ENCODE measurements at places on chromosomes 7 and 10. TPM values are rescaled to one million over a fixed set of nuclear protein-coding genes. Genes with fewer than 3 reads are reported as not detected.
A peak's percentile ranks its signal among the peaks of the same experiment; 100 is the strongest.

DNA sequence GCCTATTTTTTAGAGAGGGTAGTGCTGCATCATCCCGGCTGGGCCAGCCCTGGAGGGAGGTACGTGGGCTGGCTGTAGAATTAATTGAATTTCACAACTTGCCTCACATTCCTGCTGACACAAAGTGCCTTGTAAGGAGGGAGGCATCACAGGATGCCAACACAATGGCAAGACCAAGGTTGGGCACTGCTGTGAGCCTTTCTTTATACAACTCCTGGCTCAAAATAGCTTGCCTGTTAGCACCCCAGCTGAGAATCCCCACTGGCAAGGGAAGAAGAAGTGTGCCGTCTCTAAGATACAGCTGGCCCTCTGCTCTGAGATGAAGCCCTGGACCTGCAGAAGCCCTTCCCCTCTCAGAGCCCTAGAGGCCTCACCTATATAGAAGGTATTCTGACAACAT, 873.9 kb downstream of the GRID1 start:
- DNase-seq, result no peak

- no peak for DNase-seq
These were observed 904.8 kb upstream of the POT1 start for GRCh38 chr7:125834421-125834820.

DNA sequence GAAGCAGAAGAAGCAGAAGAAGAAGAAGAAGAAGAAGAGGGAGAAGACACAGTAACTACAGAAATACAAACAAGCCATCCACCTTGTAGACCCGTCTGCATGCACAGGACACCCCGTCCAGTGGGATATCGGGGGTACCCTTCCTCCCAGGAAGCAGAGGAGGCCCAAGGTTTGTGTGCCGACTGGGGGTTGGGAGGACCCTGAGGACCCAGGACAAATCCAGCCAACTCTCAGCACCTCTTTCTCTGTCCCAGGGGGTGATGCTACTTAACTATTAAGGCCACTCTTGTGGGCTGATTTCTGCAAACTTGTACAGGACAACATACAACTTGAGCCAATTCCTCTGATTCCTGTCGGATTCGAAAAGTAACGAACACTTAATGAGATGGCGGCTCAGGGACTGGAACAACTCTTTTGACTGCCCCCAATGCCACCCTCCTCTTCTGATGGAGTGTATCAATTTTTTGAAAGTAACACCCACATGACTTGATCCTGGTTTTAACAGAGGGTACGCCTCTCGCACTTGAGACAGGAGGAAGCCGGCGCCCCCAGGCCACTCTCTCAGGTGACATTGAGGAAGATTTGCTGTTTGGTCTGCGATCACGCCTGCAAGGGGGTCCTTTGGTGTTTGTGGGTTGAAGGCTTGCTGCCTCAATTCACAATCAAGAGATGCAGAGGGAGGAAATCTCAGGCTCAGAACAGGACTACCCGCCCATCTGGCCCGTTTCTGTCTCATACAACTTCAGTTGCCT, 192.6 kb downstream of the TNS3 start:
- DNase-seq, result no peak

DNA sequence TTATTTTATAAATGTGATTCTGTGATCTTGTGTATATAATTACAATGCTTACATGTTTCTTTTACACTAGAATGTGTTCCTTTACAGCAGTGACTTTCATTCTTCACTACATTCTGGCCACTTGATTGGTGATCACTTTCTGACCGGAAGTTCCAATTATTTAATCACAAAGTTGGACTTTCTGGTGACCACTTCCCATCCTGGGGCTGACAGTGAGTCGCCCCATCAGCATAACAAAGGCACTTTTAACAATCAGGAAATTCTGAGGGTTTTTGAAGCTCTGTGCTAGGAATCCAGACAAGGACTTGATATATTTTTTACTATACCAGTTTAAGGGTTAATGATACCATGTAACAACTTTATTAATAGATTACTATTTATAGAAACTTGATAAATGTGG, 282.3 kb upstream of the KAT6B start:
- peak; percentile 64 for DNase-seq

DNA sequence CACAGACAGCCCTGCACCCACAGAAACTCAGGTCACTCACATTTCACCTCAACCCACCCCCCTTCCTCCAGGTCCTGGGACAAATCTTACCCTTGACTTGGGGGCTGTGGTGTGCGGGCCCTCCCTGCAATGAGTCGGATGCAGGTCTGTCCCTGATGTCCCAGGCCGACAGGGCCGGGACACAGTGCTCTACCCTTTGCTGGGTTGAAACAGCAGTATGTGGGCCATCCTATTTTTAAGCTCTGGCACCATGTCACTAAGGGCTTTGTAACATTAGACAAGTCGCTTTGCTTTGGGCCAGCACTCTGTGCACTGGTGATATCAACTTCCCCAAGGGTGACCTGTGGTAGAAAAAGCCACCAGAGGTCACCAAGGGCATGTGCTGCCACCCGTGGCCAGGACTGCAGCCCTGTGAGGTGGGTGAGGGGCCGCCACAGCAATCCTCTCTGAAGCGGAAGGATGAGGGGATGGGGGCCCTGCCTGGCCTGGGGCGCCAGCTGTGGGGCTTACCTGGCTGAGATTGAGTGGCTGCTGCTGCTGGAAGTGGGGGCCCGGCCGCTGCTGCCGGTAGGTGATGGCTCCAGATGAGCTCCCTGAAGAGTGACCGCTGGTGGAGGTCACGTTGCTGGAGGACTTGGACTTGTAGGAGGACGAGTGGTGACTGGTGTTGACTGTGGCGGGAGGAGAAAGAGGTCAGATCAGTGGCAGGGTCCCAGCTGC, 51.3 kb downstream of the CLEC2L start:
- DNase-seq, result no peak

- peak; percentile 55 for DNase-seq
These were observed 355.3 kb downstream of the ARL4A start for GRCh38 chr7:13042605-13043236.

- DNase-seq, result no peak
These were observed 158.9 kb upstream of the GPR26 start for GRCh38 chr10:123507298-123507697.

DNA sequence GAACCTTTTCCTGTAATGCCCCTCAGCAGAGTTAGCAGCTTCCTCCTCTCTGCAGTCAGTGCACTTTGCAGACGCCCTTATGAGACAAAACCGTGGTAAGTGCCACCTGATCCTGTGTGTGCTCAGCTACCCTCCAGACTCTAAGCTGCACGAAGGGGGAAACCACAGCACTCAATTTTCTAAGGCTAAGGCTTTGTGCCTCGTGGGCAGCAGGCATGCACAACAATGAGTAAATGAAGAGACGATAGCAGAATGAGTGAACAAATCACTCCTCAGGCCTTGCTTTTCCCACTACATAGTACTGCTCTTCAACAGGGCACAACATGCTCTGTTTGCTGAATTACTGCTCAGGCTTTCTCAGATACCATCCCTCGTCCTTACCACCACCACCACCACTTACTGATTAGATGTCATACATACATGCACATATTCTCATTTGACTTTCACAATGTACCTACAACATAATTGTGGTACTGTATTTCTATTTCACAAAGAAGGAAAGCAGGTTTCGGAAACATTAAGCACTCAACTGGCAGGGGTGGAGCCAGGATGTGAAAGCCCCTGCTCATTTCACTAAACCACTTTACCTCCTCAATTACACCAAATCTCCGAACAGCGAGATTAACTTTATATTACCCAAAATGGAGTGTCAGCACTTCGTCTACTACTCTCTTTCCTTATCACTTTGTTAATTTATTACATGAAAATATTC, 85.4 kb downstream of the ICA1 start:
- DNase-seq, result no peak

GRCh38 chr10:48517911-48518811, 86.7 kb downstream of the ARHGAP22 start:
- no peak for DNase-seq

DNA sequence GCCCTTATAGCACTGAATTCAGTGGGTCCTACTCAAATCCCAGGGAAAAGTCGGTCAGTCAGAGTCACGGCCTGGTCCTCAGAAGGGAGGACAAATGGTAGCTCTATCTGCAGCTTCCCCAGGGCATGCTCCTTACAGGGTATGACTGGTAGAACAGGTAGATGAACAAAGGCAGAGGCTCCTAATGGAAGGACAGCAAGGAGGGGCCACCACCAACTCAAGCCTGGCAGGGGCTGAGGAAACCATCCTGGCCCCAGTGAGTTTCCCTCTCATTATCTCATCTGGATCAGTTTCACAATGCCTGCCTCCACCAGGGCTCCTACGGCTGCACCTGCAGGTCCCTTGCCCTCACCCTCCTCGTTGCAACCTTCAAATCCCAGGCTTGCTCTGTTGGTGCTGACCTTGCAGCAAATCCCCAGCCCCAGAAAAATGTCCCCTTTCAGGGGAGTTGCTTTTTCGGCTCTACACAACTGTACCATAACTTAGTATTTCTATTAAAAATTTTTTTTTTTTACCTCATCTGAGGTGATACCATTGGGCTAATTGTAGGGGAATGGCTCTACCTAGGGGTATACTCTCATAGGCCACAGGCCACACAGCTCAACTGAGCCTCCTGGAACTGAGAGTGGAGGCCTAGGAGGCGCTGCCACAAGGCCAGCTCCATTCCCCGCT, 2.4 kb upstream of the MYO1G start:
- no peak for DNase-seq

GRCh38 chr10:125482108-125482507, 200.9 kb downstream of the TEX36 start:
- no peak for DNase-seq

- DNase-seq, result no peak
These were observed 172.4 kb downstream of the SEMA3E start for GRCh38 chr7:83476511-83477050.

- DNase-seq, result peak; percentile 36
These were observed 155.0 kb upstream of the LYZL2 start for GRCh38 chr10:30784524-30784896.

DNA sequence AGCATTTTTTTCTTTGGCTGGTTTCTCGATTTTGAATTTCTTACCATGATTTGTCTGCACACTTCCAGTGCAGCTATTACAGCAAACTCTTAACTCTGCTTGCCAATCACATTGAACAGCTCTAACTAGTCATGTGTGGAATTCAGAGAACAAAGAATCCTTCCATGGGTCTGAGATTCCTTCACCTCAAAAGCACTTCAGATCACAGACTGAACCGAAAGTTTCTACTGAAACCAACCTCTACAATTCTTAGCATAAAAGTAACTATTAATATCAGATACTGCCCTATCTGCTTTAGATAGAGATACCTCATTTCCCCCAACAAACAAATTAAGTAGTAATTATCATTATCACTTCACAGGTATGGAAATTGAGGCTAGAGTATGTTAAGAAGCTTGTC, 56.5 kb upstream of the SP4 start:
- DNase-seq, result no peak

DNA sequence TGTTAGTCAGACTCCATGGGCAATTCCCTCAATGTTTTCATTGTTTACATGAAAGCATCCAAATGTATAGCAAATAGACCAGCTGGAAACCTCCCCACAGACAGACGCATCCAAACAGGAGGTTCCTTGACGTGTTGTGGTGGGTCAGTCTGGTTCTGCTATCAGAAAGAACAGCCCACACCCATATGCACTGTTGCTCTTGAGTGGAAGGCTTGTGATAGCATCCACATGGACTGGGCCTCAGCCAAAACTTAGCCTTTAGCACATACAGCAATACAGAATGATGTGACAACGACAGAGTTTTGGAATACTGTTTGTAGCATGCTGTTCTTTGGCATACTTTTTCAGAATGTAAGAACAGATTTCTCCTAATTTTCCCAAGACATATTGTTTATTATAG, 299.2 kb upstream of the ETV1 start:
- DNase-seq, result no peak

- DNase-seq, result no peak
These were observed 24.1 kb downstream of the GNA12 start for GRCh38 chr7:2819954-2820397.

DNA sequence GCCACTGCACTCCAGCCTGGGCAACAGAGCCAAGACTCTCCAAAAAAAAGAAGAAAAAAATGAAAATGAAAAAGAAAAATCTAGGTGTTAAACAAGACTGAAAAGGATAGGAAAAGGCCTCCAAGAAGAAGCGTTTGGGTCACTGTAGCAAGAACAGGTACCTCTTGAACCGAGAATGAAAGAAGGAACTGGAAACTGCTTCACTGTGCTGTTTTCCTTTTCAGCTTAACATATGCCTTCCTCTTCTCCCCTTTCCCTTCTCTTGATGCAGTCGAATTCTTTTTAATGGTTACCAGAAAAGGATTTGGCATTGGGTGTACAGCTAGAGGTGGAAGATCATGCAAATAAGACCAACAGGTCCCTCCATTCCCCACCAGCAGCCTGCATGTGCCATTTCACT, 28.1 kb downstream of the LRRC4 start:
- no peak for DNase-seq

DNA sequence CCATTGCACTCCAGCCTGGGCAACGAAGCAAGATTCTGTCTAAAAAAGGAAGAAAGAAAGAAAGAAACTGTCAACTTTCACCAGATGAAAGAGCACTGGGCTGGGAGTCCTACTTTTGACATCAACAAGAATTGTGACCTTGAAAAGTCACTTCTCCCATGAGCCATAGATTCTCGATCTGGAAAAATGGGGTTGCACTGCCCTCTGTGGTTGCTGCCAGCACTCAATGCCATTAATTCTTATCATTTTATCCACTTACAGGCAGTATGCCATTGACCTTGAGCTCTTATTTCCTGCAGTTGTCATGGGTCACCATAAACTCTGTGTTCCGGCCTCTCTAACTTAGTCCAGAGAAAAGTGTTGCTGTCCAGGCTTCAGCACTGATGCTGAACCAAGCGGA, 137.2 kb downstream of the NOC3L start:
- peak; percentile 19 for DNase-seq

GRCh38 chr10:127040756-127041155, 135.5 kb downstream of the DOCK1 start:
- DNase-seq, result no peak

DNA sequence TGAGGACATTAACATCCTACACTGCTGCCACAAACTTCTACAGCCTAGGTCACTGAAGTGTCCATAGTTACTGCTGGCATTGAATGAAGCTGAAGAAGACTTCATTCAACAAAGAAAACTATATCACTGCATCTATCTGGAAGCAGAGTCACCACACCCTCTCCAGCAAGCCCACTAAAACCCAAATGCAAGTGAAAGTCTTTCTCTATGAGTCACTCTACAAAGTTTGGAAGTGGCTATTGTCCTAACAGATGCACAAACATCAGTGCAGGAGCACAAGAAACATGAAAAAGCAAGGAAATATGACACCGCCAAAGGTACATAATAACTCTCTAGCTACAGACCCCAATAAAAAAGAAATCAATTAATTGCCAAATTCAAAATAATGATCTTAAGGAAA, 43.5 kb upstream of the CAMK2B start:
- peak; percentile 50 for DNase-seq

- DNase-seq, result no peak
These were observed 44.5 kb downstream of the ZWINT start for GRCh38 chr10:56316603-56317002.

Gene SHTN1
- total RNA-seq, result 3.8 TPM

Gene ZC3HAV1L
- total RNA-seq, result 0.96 TPM

Gene HYAL4
- not detected for total RNA-seq

Gene LHFPL3
- total RNA-seq, result not detected

Gene UPK3BL2
- total RNA-seq, result not detected

Gene OPALIN
- total RNA-seq, result not detected

Gene ACTL6B
- total RNA-seq, result not detected

Gene IKZF1
- total RNA-seq, result not detected

Gene PAX4
- total RNA-seq, result not detected

Gene OPN4
- total RNA-seq, result not detected

Gene LBX1
- total RNA-seq, result not detected

Gene PSMC2
- total RNA-seq, result 308 TPM

Gene SH2D4B
- not detected for total RNA-seq

Gene SFMBT2
- 2.0 TPM for total RNA-seq

Gene RELN
- 1.0 TPM for total RNA-seq

Gene MINDY4
- 3.3 TPM for total RNA-seq

Gene GPNMB
- total RNA-seq, result 11.3 TPM
